ENCODE measurements at places on chromosomes 1 and 21.
A peak's percentile ranks its signal among the peaks of the same experiment; 100 is the strongest.

DNA sequence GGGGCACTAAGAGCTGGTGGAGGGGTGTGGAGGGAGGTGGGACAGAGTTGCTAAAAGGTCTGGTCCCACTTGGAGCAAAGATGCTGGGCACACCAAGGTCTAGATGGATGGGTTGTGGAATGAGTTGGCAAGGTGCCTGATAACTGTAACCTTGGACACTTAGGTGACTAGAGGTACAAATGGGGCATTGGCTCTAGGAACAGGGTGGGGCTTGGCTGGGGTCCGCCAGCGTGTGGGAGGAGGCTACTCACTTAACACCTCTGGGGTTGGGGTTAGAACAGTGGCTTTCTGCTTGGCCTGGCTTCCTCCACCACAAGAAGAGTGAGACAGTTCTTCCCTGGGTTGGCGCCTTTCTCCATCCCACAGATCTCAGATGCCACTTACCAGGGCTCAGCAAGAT, 17.2 kb downstream of the KCNA2 start:
- DNase-seq = no peak

DNA sequence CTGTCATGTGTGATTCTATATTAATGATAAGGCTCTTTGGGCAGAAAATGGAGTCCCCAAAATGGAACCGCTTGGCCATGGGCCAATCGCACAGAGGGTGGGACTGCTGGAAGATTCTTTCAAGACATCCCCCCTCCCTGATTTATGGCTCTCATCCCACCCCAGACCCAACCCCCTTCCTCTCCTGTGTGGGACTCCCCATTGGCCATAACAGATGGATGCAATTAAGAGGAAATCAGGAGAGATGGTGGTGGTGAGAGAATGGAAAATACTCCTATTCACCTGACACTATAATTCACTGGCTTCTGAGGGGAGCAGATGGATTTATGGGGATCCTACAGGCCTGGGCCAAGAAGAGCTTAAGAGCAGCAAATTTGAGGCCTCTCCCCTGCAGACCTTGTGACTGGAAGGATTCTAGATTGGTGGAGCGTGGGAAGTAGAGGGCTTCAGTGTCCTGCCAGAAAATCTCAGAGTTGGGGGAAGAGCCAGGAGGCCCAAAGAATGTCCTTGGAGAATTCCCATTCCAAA, 1.7 kb downstream of the IGFN1 start:
- peak; percentile 49 for DNase-seq

- no peak for DNase-seq
Observed at GRCh38 chr1:64041371-64042131, 161.9 kb upstream of the UBE2U start.

GRCh38 chr1:62514746-62515423, 78.0 kb downstream of the USP1 start:
- no peak for DNase-seq

GRCh38 chr1:54965624-54966340, 14.6 kb upstream of the TMEM61 start:
- DNase-seq = peak; percentile 24

DNA sequence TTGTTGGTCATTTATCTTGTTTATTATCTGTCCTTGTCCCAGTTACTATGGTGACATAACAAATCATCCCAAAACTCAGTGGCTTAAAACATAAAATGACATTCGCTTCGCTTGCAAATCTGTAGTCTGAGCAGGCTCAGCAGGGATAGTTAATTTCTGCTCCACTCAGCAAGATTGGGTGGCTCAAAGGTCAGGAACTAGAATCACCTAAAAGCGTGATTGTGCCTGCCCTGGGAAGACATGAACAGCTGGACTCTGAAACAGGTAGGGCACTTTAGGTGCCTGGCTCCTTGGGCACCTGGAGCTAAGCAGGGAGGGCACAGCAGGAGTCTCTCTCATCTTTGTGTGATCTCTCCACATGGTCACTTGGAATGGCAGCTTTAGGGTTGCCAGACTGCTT, 14.7 kb upstream of the TRAF3IP3 start:
- DNase-seq = no peak

DNA sequence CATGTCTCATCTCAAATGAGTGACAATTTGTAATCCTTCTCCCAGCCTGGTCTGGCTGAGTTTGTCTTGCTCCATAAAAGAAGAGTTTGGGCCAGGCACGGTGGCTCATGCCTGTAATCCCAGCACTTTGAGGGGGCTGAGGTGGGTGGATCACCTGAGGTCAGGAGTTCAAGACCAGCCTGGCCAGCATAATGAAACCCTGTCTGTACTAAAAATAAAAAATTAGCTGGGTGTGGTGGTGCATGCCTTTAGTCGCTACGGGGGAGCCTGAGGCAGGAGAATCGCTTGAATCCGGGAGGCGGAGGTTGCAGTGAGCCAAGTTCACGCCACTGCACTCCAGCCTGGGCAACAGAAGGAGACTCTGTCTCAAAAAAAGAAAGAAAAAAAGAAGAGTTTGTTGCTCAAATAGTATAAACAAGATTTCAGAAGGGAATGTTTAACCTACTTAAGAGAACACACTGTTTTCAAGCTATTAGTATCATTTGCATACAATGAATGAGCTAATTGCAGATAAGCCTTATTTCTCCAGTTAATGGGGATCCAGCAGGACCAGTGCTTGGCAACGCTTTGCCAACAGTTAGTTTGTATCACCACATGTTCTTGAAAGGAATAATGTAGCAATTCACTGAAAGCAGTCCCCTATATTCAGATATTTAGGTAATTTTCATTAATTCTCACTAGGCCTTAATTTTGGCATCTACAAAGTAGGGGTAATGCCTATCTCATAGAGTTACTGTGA, 15.9 kb downstream of the KLHDC7A start:
- DNase-seq = no peak

- no peak for DNase-seq
Observed at GRCh38 chr1:152148981-152149380, 10.0 kb downstream of the RPTN start.

GRCh38 chr1:246592695-246593094, 26.4 kb downstream of the CNST start:
- no peak for DNase-seq

DNA sequence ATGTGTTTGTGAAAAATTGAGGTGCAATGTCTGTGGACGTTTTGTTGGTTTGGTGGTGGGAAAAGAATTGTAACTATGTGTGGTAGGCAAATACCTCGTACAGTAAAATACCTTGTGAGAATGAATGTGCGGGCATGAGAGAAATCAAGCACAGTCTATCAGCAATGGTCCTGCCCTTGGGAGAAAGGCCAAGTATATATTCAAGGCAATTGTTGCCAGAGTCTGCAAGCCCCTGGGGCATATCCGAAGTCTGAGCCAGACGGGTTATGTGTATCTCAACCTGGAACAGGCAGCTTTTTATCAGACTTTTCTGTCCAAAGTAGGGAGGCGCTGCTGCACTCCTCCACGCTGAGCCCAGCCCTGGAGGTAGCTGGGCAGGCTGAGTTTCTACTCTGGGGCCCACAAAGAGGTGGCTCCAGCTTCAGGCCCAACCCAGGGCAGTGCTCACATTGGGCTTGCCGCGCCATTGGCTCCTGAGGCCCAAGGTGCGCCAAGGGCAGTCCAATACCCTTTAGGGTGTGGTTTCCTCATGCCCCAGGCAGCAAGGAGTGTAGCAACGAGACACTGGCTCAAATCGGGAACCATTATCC, 9.4 kb upstream of the GNL2 start:
- no peak for DNase-seq

GRCh38 chr1:168134132-168134531, 2.6 kb downstream of the GPR161 start:
- no peak for DNase-seq

DNA sequence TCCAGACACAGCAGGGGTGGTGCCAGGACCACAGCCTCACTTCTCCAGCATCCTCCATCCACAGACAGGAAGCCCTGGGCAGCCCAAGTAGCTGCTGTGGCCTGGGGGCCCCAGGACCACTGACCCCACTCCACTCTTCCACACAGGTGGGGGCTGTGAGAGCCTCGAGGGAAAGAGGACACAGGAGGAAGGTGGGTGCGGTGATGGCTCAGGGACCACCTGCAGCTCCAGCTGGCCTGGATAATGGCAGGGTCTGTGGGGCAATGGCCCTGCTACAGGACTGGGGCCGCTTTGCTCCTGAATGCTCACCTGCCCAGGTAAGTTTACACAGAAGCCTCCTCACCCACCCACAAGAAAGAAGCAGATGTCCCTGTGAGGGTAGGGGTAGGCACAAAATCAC, 18.3 kb upstream of the PRSS38 start:
- no peak for DNase-seq

DNA sequence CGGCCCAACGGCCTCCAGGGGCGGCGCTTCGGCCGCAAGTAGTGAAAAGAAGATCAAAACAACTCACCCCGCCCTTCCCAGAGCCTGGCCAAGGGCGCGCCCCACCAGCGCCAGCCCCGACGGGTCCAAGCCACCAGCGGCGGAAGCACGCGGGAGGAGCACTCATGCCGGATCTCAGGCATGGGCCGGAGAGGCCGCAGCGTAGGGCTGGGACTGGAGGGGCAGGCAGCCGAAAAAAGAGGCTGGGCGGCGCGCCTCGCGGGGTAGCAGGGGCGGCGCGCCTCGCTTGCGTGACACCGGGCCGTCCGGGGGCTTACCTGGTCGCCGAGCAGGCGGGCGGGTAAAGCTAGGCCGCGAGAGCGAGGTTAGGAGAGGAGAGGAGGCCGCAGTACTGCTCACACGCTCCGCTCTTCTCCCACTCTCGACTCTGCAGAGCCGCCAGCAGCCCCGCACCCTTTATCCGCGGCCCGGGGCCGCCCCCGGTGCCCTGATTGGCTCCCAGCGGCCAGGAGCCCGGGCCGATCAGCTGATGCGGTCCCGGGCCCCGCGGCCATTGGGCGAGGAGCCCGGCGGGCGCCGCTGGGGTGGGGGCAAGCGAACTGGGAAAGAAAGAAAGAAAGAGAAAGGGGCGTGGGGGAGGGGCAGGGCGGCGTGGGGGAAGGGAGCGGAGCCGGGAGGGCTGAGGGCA, at the start of gene GLUL:
Gene GLUL, minus strand, starts transcription at position 429 of the 688 bp plus-strand sequence. CDS start 3,053 bp downstream, outside the sequence.
- peak; percentile 79 for DNase-seq

GRCh38 chr1:184945029-184945428, 29.3 kb downstream of the NIBAN1 start:
- DNase-seq = no peak

GRCh38 chr1:200624679-200625335, 4.3 kb upstream of the KIF14 start:
- no peak for DNase-seq

GRCh38 chr1:243396876-243397275, 141.0 kb downstream of the SDCCAG8 start:
- peak; percentile 98 for DNase-seq

- DNase-seq = no peak
Observed at GRCh38 chr1:156476501-156477298, 23.9 kb downstream of the MEF2D start.

DNA sequence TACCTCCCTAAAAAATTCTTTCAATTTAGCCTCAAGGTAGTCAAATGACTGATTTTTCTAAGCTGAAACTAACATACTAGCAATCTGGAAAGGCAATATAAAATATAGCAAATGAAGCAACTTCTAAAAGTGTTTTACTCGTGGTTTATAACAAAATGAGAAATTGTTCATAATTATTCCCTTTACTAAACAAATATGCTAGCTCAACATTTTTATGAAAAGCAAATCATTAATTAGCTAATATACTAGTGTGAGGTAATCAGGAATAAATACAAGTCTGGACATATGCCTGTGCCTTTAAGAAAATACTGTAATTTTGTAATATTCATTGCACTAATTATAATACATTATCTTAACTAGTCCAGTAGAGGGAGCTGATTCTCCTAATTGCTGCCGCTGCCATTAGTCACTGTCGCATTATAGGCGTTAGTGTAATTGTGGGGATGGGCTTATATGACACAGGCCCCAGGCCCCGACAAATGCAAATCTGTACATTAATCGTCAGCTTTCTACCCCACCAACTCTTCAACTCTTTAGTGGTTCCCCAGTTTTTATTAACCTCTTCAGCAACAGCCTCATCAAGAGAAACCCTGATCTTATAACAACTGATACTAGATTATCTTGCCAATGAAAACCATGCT, 160.9 kb downstream of the GABPA start:
- peak; percentile 77 for DNase-seq

DNA sequence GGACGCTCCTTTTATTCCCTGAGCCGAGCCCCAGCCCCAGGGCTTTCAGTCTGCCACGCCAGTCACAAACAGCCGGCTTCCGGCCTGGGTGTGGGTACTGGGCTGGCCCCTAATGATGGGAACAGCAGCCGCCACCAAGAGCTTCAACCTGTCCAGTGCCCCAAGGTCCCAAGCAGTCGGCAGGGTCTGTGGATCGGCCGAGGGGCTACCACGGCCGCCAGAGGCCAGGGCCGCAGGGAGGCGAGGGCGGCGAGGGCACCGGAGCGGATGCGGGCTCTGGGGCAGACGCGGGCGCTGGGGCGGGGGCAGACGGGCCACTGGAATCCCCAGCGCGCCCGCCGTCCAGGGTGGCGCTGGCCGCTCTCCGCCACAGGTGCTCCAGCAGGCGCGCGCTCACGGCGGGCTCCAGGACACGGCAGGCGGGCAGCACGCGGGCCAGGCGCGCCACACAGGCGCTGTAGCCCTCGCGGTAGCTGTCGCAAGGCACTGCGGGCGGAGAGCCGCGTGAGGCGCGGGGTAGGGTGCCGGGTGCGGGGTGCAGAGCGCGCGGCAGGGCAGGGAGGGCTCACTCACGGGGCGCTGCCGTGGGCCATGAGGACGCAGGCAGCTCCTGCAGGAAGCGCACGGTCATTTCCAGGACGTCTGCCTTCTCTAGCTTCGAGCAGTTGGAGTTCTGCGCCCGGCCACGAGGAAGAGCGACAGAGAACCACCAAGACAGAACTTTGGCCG, 887 bp downstream of the HES2 start:
- DNase-seq = no peak

GRCh38 chr1:245730801-245731200, 576.0 kb downstream of the KIF26B start:
- no peak for DNase-seq
